ENCODE measurements at places on chromosomes 4 and X. TPM values are rescaled to one million over a fixed set of nuclear protein-coding genes. Genes with fewer than 3 reads are reported as not detected.

The IGSF1 gene
- total RNA-seq = 6.0 TPM

The KIAA0232 gene
- total RNA-seq = 34.6 TPM

The SSX1 gene
- not detected for total RNA-seq

The PRKG2 gene
- total RNA-seq = 4.2 TPM

The UPF3B gene
- total RNA-seq = 8.5 TPM

The CSAG1 gene
- total RNA-seq = not detected

Data from lung (tissue), 17 donors.